ENCODE measurements at places on chromosomes 12 and 14. TPM values are rescaled to one million over a fixed set of nuclear protein-coding genes. Genes with fewer than 3 reads are reported as not detected.

The HOTAIR gene
- not detected for total RNA-seq

The SLC7A8 gene
- total RNA-seq: 5.1 TPM

The EGLN3 gene
- 1.8 TPM for total RNA-seq

The ZC3H10 gene
- total RNA-seq: 5.6 TPM

The TCL1A gene
- not detected for total RNA-seq

The COCH gene
- 0.51 TPM for total RNA-seq

The SLC6A12 gene
- under 0.01 TPM for total RNA-seq

The FRMD6 gene
- 157 TPM for total RNA-seq

The NOP9 gene
- total RNA-seq: 16.2 TPM

The RERG gene
- total RNA-seq: 0.26 TPM

The EFS gene
- 12.2 TPM for total RNA-seq

The CLEC4C gene
- total RNA-seq: not detected

The SERPINA10 gene
- not detected for total RNA-seq

The IFI27 gene
- total RNA-seq: 7.9 TPM

The CCDC60 gene
- not detected for total RNA-seq

The PPP1R1A gene
- total RNA-seq: not detected

The LALBA gene
- not detected for total RNA-seq

The RNF212B gene
- total RNA-seq: not detected

The ALG10 gene
- 5.8 TPM for total RNA-seq

The PTPRB gene
- 0.66 TPM for total RNA-seq

The IL22 gene
- total RNA-seq: not detected

The DBX2 gene
- not detected for total RNA-seq

The CMKLR1 gene
- under 0.01 TPM for total RNA-seq

The ADCK1 gene
- 5.4 TPM for total RNA-seq

The TBX3 gene
- 66.4 TPM for total RNA-seq

The AMDHD1 gene
- 0.33 TPM for total RNA-seq

The GLS2 gene
- total RNA-seq: under 0.01 TPM

The PZP gene
- not detected for total RNA-seq

The SERPINA4 gene
- total RNA-seq: not detected

The TAS2R10 gene
- total RNA-seq: 0.50 TPM

The DAO gene
- not detected for total RNA-seq

The SENP1 gene
- 12.8 TPM for total RNA-seq

The ACIN1 gene
- total RNA-seq: 75.1 TPM

The NAV3 gene
- 50.3 TPM for total RNA-seq

The NPFF gene
- not detected for total RNA-seq

The KITLG gene
- total RNA-seq: 64.6 TPM

The LRRIQ1 gene
- total RNA-seq: under 0.01 TPM

The P2RX2 gene
- not detected for total RNA-seq

The SAMD4A gene
- total RNA-seq: 25.9 TPM

The MDM2 gene
- 240 TPM for total RNA-seq

The HNRNPA1 gene
- total RNA-seq: 305 TPM

The HOXC12 gene
- not detected for total RNA-seq

The PTCSC3 gene
- total RNA-seq: not detected
